MCF 10A (cell line): ENCODE measurements at places on chromosomes 3 and 15. TPM values are rescaled to one million over a fixed set of nuclear protein-coding genes. Genes with fewer than 3 reads are reported as not detected.

- no peaks in the 10 kb centered on the region for H3K27me3 ChIP-seq
- H3K4me1 ChIP-seq = no peaks in the 10 kb centered on the region
- H3K27ac ChIP-seq = no peak overlapping the region
- H3K4me3 ChIP-seq = no peak overlapping the region
- no peak for DNase-seq
These were observed 153.2 kb downstream of the UNC13C start for GRCh38 chr15:54131410-54131809.

GRCh38 chr3:90005281-90005847, 897.9 kb downstream of the EPHA3 start:
- no peak for DNase-seq
- H3K36me3 ChIP-seq = no peaks in the 10 kb centered on the region
- no peak overlapping the region for H3K27ac ChIP-seq
- no peaks in the 10 kb centered on the region for H3K27me3 ChIP-seq
- peaks cover 24% of the 10 kb centered on the region for H3K4me1 ChIP-seq
- H3K4me3 ChIP-seq = no peak overlapping the region

- no peak for DNase-seq
- H3K27ac ChIP-seq = no peak overlapping the region
- H3K36me3 ChIP-seq = peaks cover 34% of the 10 kb centered on the region
- no peaks in the 10 kb centered on the region for H3K4me1 ChIP-seq
These were observed 58.8 kb downstream of the BTD start for GRCh38 chr3:15660055-15660935.

GRCh38 chr3:156339491-156339890, 215.4 kb downstream of the SSR3 start:
- no peak for DNase-seq
- H3K36me3 ChIP-seq = peaks cover 6% of the 10 kb centered on the region
- H3K4me3 ChIP-seq = no peak overlapping the region
- peaks cover 24% of the 10 kb centered on the region for H3K27me3 ChIP-seq

DNA sequence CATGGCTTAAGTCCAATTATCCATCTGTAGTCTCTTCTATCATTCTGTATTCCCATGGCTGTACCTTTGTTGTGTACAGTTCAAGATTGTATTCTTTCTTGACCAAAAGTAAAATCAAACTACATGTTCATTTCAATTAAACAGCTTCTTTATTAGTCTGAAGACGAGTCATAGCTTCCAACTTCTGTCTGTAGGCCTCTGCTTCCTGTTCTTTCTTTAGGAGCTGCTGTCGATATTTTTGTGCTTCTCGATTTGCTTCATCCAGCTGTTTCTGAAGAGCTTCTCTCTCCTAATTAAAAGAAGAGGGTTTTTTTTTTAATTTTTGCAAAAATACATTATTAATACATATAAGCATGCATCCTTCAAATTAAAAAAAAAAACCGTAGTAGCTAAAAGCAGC, 13.0 kb upstream of the HDC start:
- no peak for DNase-seq
- H3K36me3 ChIP-seq = no peaks in the 10 kb centered on the region
- H3K27ac ChIP-seq = no peak overlapping the region
- H3K4me3 ChIP-seq = no peak overlapping the region
- no peaks in the 10 kb centered on the region for H3K27me3 ChIP-seq
- H3K4me1 ChIP-seq = peaks cover 10% of the 10 kb centered on the region

- no peak overlapping the region for H3K27ac ChIP-seq
- no peaks in the 10 kb centered on the region for H3K27me3 ChIP-seq
- no peak overlapping the region for H3K4me3 ChIP-seq
- DNase-seq = no peak
- peaks cover 6% of the 10 kb centered on the region for H3K4me1 ChIP-seq
These were observed 21.5 kb downstream of the TMEM41A start for GRCh38 chr3:185477316-185477715.

GRCh38 chr3:172993412-172993811, 147.6 kb downstream of the SPATA16 start:
- H3K27ac ChIP-seq = no peak overlapping the region
- DNase-seq = no peak
- peaks cover 93% of the 10 kb centered on the region for H3K27me3 ChIP-seq
- no peaks in the 10 kb centered on the region for H3K36me3 ChIP-seq
- no peak overlapping the region for H3K4me3 ChIP-seq

DNA sequence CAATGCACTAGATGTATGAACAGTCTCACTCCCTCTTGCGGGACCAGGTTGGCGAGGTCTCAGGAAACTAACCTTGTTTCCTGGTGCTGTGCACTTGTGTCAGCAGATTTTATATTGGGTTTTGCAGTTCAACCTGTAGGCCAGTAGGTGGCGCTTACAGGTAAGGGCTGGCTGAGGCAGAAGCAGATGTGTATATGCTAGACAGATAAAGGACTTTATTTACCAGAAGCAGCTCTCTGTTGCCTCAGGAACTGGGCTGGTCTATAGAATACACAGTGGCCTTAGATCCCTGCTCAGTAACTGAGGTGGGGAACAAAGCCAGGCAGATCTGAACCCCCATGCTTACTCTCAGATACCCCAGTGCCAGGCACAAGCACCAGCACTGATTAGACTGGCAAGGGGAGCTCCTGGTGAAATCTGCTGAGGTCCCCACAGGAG, 296.8 kb downstream of the DOCK3 start:
- H3K36me3 ChIP-seq = no peaks in the 10 kb centered on the region
- H3K27me3 ChIP-seq = peaks cover 7% of the 10 kb centered on the region
- H3K27ac ChIP-seq = no peak overlapping the region
- H3K4me3 ChIP-seq = no peak overlapping the region
- H3K4me1 ChIP-seq = no peaks in the 10 kb centered on the region

- H3K4me3 ChIP-seq = no peak overlapping the region
- no peak for DNase-seq
- no peak overlapping the region for H3K27ac ChIP-seq
These were observed 222.5 kb upstream of the KCNMB2 start for GRCh38 chr3:178313716-178314115.

GRCh38 chr3:29430558-29430971, 149.7 kb downstream of the RBMS3 start:
- peaks cover 9% of the 10 kb centered on the region for H3K36me3 ChIP-seq
- H3K4me3 ChIP-seq = no peak overlapping the region
- peak overlapping the region; percentile 7 for H3K27ac ChIP-seq
- no peaks in the 10 kb centered on the region for H3K27me3 ChIP-seq
- no peak for DNase-seq
- peaks cover 5% of the 10 kb centered on the region for H3K4me1 ChIP-seq

DNA sequence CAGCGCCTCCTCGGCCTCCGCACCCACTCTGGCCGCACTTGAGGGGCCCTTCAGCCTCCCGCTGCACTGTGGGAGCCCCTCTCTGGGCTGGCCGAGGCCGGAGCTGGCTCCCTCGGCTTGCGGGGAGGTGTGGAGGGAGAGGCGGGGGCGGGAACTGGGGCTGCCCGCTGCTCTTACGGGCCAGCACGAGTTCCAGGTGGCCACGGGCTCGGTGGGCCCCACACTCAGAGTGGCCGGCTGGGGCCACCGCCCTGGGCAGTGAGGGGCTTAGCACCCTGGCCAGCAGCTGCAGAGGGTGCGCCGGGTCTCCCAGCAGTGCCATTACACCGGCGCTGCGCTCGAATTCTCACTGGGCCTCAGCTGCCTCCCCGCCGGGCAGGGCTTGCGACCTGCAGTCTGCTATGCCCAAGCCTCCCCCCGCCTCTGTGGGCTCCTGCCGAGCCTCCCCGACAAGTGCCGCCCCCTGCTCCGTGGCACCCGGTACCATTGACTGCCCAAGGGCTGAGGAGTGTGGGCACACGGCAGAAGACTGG, 167.1 kb upstream of the PLSCR5 start:
- no peak for DNase-seq
- H3K36me3 ChIP-seq = no peaks in the 10 kb centered on the region
- H3K4me1 ChIP-seq = no peaks in the 10 kb centered on the region

DNA sequence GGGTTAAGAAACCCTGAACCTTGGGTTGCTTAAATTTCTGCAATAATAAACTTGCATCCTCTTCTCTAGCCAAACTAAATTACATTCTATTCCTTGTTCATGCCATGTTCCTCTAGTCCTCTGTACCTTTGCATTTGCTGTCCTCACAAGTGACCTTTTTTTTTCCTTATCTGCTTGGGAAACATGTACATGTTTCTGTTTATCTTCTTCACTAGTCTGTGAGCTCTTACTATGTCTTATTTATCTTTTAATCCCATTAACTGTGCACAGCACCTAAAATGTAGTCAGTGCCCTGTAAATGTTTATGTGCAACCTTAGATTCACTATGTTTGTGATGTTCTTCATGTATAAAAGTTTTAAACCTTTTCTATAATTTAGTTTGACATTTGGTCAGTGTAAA, 61.9 kb downstream of the REC114 start:
- H3K36me3 ChIP-seq = no peaks in the 10 kb centered on the region
- H3K4me1 ChIP-seq = no peaks in the 10 kb centered on the region
- H3K27me3 ChIP-seq = peaks cover 31% of the 10 kb centered on the region
- H3K4me3 ChIP-seq = no peak overlapping the region
- no peak overlapping the region for H3K27ac ChIP-seq

The VIPR1 gene
- total RNA-seq = 0.28 and 0.54 TPM in 2 replicates

The ACAN gene
- total RNA-seq = not detected in 2 replicates

The HRG gene
- total RNA-seq = 0.16 and 0.20 TPM in 2 replicates

The CILP gene
- not detected in 2 replicates for total RNA-seq

The TMC3 gene
- not detected in 2 replicates for total RNA-seq

The ADPRH gene
- total RNA-seq = not detected in 2 replicates
